Left lung (tissue), 14 donors: ENCODE measurements at places on chromosomes 4 and X.
A peak's percentile ranks its signal among the peaks of the same experiment; 100 is the strongest.

DNA sequence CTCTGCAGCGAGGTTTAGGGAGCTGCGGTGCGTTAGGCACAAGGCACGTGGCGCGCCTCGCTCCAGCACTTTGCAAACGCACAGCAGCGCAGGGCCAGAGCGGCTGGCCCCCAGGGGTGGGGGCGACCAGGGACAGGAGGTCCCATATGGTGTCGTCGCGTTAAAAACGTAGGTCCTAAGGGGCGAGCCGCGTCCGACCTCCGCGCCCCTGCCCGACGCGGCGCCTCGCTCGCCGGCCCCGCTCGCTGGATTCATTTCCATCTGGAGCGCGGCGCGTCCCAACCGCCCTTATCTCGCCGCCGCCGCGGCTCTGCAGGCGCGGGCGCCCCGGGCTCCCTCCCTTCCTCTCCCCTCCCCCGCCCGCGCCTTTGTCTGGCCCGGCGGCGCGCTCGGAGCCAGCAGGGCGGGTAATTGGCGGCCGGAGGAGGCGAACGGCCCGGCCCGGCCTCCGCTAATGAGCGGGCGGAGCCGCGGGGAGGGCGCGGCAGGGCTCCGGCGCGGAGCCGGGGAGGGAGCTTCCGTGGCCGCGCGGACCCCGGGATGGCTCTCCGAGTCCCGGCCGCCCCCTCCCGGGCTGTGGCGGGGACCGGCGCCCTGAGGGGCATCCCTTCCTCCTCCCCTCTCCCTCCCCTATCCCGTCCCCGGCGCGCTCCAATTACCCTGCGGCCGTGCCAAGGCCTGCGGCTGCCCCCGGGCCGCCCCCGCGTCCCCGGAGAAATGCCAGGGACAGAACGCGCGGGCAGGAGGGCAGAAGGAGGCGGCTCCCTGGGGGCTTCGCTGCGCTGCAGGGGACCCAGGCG, 409.0 kb downstream of the BCOR start:
- DNase-seq: peak; percentile 78

GRCh38 chr4:82044141-82044993, 329.4 kb downstream of the HNRNPD start:
- peak; percentile 79 for DNase-seq

- no peak for DNase-seq
Measured at GRCh38 chrX:134803060-134803459, 144.8 kb upstream of the PLAC1 start.

- DNase-seq: no peak
Measured at GRCh38 chr4:41982716-41983115, 1.2 kb downstream of the DCAF4L1 start.

DNA sequence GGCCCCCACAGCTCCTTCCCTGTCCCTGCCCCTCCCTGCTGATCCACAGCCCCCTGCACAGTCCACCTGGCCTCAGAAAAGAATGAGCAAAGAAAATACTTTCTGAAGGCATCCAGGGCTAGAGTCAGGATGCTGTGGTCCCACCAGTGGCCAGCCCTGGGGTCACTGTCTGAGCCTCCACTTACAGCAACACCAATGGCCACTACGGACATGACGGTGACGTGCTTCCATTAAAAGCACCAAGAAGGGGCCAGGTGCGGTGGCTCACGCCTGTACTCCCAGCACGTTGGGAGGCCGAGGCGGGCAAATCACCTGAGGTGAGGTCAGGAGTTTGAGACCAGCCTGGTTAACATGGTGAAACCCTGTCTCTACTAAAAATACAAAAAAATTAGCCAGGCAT, 4.0 kb downstream of the JAKMIP1 start:
- DNase-seq: no peak
